ENCODE measurements at places on chromosomes 3 and 15. TPM values are rescaled to one million over a fixed set of nuclear protein-coding genes. Genes with fewer than 3 reads are reported as not detected.

The ATP13A5 gene
- 3.7 TPM for total RNA-seq

- no peak for DNase-seq
These were observed 2.5 kb downstream of the PRTG start for GRCh38 chr15:55740359-55740878.

- no peak for DNase-seq
These were observed 40.9 kb downstream of the IRAK2 start for GRCh38 chr3:10205451-10206165.

The CLDN18 gene
- not detected for total RNA-seq

The WDR49 gene
- total RNA-seq = 0.49 TPM

GRCh38 chr3:70943886-70944285, 631.4 kb upstream of the MDFIC2 start:
- DNase-seq = no peak

- DNase-seq = no peak
These were observed 173.6 kb downstream of the PPM1L start for GRCh38 chr3:160929595-160929994.

DNA sequence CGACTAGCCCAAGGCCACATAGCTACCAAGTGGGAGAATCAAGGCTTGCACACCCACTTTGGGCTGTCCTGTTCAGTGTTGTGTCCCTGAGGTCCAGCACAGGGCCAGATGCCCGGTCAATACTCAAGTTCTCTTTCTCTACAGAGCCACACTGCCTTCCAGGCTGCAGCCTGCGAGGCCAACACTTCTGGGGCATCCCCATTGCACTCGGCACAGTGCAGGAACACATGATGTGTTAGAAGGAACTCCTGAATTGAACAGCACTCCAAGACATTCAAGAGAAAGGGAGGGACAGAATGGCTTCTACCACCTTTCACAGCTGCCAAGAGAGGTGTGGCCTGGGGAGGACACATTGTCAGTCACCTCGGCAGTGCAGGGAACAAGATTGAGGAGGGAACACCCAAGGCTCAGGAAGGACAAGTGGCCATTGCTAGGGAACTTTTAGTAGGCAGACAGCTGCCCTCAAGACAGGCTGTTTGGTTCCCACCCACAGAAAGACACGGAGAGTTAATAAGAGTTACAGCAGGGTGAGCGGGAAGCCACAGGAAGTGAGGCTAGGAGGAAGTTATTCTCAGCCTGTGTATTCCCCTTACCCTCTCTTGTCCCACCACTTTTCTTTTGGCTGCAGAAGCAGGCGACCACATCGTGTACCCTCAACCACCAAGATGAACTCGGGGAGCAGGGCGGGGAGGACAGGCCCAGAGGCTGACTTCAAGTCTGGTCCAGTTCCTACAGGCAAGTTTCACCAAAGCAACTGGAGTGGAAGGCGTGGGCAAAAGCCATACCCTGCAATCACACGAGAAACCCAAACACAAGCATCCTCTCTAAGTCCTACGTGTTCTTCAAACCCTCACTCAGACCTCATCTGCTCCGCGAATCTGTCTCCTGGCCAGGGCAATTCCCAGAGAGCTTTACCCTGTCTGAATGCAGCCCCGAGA, 69.4 kb downstream of the SRGAP3 start:
- DNase-seq = no peak

The BUB1B gene
- total RNA-seq = 17.6 TPM

GRCh38 chr3:25597535-25598101, 67.1 kb downstream of the TOP2B start:
- DNase-seq = no peak

The LHFPL4 gene
- not detected for total RNA-seq

GRCh38 chr15:35624881-35625280, 78.9 kb upstream of the DPH6 start:
- no peak for DNase-seq

The LRTM1 gene
- total RNA-seq = 7.4 TPM

DNA sequence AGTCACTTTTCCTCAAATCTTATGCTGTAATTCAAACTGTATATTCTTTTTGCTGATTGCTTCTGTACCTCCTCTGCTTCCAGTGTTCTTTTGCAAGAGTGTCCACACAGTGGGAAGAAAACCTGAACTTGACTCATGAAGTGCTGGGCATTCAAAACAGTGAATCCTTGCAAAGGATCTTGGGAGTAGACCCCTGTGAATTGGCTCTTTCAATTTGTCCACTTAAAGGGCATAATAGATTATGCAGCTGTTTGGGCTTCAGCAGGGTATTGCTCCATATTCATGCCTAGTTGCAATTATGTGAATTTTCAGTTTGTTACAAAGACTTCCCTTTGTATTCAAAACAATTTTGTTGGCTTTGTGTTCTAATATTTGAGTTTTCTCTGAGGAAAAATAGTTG, 11.4 kb downstream of the ZFAND6 start:
- no peak for DNase-seq

DNA sequence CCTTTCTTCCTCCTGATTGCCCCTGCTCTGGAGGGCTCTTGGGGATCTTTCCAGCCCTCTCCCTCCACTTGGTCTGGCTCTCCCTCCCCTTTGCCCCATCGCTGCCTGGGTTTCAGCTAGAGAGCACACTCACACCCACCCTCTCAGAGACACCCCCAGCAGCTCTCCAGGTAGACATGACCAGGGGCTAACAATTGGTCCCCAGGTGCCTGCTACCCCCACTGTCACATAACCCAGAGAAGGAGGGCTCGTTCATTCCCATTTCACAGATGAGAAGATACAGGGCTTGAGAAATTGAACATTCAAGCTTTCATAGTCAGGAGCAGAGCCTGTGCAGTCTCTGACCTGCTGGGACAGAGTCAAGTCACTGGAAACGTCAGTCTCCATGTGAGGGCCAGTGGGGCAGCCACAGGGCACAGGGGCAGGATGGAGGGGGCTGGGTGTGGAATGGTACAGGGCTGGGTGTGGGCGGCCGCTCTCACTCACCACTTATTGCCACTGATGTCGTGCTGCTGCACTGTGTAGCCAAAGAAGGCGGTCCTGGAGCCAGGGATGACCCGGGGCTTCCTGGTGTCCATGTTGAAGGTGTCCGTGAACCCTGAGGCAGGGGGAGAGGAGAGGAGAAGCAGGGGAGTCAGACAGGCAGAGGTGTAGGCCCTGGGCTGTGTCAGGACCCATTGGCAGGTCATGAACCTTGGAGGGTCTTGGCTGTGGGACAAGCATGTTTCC, 29.4 kb downstream of the ITGA11 start:
- no peak for DNase-seq

DNA sequence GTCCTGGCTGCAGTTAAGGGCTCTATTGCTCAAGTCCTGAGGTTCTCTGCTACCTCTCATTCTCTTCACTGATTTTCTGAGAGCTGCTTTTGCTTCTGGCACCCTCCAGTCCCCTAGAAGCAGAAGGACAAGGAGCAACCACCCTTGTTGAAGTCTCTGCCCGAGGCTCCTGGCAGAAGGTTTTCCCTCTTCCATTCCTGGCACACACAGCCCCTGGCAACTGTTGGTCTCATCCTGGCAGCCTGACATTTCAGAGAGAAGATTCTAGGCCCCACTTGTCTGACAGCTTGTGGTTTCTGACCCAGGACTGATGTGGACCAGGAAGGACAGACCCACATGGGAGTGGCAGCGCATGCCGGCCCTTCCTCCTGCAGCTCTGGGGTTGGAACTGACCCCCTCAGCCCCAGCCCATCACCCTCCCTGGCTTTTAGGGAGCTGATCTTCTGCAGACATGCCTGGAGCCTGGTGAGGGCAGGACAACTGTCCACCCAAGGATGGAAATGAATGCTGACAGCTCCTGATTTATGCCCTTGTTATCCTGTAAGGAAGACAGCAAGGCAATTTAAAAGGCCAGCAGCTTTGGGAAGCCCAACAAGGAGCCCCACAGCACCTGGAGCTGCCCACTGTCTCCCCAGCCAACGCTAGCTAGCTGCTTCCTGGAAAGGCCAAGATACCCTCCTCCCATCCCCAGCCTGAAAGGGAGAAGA, 13.0 kb upstream of the NTRK3 start:
- no peak for DNase-seq

GRCh38 chr15:91939403-91939831, 85.9 kb downstream of the SLCO3A1 start:
- DNase-seq = no peak

DNA sequence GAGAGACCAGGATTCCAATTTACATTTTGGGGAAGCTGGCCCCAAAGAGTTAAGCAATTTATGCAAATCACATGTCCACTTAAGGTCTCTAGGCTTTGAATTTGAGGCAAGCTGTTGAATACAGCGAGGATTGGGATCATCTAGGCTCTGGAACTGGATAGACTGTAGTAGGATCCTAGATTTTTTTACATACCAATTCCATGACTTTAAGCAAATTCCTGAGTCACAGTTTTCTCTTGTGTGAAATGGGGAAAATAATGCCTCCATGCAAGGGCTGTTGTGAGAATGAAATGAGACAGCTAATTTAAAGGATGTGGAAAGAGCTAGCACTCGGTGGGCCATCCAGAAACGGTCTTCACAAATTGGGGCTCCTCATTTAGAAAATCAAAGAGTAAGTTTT, 103.4 kb downstream of the MINAR1 start:
- DNase-seq = no peak

The NEDD4 gene
- 23.2 TPM for total RNA-seq

The ARPP21 gene
- total RNA-seq = 8.1 TPM

The ENTPD3 gene
- 0.79 TPM for total RNA-seq

DNA sequence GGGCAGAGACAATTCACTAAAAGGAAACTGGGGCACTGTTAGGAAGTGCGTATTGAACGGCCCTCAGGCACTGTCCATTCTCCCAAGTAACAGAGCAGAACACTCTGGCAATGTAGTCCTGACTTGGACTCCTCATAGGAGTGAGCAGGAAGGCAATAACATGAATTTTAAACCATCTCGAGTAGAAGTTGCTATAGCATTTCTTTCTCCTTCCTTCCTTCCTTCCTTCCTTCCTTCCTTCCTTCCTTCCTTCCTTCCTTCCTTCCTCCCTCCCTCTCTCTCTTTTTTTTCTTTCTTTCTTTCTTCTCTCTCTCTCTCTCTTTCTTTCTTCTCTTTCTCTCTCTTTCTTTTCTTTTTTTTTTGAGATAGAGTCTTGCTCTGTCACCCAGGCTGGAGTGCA, 46.4 kb upstream of the TRA2B start:
- DNase-seq = no peak

- no peak for DNase-seq
These were observed 13.2 kb downstream of the NR1I2 start for GRCh38 chr3:119794971-119795612.

DNA sequence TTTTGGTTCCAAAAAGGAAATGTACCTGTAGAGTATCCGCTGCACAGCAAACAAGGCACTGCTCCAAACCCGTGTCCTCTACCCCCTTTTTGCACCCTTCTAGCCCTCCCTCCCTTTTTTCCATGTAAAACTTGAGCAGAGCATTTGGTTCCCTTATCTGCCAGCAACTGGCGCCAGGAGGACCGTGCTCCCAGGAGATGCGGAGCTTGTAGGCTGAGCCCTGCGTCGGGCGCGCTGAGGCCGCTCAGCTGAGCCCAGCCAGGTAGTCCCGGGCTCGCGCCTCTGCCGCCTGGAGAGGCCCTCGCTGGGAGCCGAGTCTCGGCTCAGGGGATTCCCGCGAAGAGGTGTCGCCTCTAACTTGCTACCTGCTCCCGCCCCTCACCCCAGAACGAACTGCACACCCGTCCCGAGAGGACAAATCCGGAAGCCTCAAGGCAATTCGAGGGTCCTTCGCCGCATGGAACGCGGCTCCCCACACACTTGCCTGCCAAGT, 575 bp downstream of the TRPM7 start:
- no peak for DNase-seq

The PGBD4 gene
- total RNA-seq = 0.79 TPM

The CHAC1 gene
- total RNA-seq = 5.6 TPM

The STRA6 gene
- total RNA-seq = 0.49 TPM

- no peak for DNase-seq
These were observed 1.6 kb upstream of the NTRK3 start for GRCh38 chr15:88258093-88258641.

DNA sequence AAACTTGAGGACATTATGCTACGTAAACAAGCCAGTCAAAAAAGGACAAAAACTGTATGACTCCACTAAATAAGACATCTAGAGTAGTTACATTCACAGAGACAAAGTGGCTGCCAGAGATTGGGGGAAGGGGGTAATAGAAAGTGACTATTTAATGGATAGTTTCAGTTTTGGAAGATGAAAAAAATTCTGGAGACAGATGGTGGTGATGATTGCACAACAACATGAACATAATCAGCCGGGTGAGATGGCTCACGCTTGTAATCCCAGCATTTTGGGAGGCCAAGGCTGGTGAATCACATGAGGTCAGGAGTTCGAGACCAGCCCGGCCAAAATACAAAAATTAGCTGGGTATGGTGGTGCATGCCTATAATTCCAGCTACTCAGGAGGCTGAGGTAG, 40.6 kb downstream of the DPP8 start:
- DNase-seq = no peak

The FYCO1 gene
- total RNA-seq = 22.9 TPM

The NR1I2 gene
- 0.10 TPM for total RNA-seq

The CPN2 gene
- 0.10 TPM for total RNA-seq

The MME gene
- total RNA-seq = 55.5 TPM

DNA sequence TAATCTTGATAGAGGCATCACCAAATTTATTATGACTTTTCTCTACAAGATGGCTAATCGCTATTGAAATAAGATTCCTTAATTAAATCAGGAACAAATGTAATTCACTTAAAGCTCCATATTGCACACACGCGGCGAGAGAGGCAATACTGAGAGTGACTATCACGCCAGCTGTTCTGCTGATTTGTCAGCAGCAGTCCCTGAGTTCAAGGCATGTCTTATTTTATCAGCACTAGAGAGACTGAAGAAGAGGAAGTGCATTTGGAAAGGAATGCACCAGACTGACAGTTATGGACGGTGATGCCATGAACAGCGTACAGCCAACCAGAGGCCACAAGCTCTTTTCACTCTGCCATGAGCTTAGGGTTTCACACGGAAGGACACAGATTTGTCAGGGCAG, 83.6 kb upstream of the SLCO3A1 start:
- DNase-seq = no peak

- DNase-seq = no peak
These were observed 58.2 kb downstream of the FGD5 start for GRCh38 chr3:14876921-14877333.

The GPR160 gene
- 4.6 TPM for total RNA-seq

The THRB gene
- 18.1 TPM for total RNA-seq

DNA sequence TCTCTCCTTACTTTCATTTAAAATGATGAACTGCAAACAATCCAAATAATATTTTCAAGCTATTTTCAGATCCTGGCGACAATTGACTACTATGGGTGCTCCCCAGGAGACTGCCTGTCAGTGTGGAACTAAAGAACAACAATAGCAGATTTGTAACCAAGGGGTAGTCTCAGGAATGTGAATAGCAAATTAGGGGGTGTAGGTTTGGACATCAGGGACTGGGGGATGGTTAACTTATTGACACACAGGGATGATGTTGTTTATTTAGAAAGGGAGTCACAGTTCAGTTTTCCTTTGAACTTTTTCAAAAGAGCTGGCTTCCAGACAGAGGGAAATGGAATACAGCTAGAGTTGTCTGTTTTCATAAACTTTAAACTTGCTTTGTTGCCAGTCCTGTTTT, 229.8 kb downstream of the LRTM1 start:
- DNase-seq = no peak

DNA sequence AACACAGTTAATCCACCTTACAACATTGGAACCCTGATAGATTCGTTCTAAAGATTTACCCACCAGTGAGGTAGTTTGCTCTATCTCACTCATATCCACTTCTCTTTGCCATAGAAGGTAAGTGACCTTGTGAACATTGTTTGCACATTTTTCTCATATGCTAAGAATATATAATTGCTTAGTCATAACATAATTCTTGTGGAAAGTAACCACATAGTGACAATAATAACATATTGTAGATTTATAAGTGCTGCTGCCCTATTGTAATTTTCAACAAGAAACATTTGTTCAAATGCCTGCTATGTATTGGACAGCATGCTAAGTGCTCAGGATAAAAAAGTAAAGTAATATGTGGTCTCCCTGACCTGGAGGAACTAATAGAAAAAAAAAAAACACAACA, 554.2 kb upstream of the KCNMB2 start:
- DNase-seq = no peak

The PAQR5 gene
- total RNA-seq = 7.2 TPM

Measured in skin of body (tissue), 3 donors.